A549 treated with Mapracorat at 1 μM for 4 hours (cell line): ENCODE measurements at places on chromosomes 11 and 22. TPM values are rescaled to one million over a fixed set of nuclear protein-coding genes. Genes with fewer than 3 reads are reported as not detected.

The EXPH5 gene
- 0.01 to 0.05 TPM (median 0.03 TPM) in 5 replicates for total RNA-seq

The XKR3 gene
- not detected in 5 replicates for total RNA-seq

The CYP2D6 gene
- total RNA-seq, result 0.41 to 0.93 TPM (median 0.63 TPM) in 5 replicates

The SOX10 gene
- total RNA-seq, result not detected in 5 replicates

The TSGA10IP gene
- not detected in 5 replicates for total RNA-seq

The PIWIL4 gene
- total RNA-seq, result 0.19 to 0.40 TPM (median 0.29 TPM) in 5 replicates

The ADAMTS8 gene
- 0.86 to 1.4 TPM (median 1.1 TPM) in 5 replicates for total RNA-seq

The MN1 gene
- total RNA-seq, result 2.4 to 3.5 TPM (median 3.1 TPM) in 5 replicates

The USH1C gene
- total RNA-seq, result 0.99 to 1.7 TPM (median 1.3 TPM) in 5 replicates

The ZNF280B gene
- total RNA-seq, result 1.0 to 1.8 TPM (median 1.4 TPM) in 5 replicates

The MISFA gene
- 1.1 to 3.3 TPM (median 1.6 TPM) in 5 replicates for total RNA-seq

The MTA2 gene
- total RNA-seq, result 84.2 to 90.9 TPM (median 87.8 TPM) in 5 replicates

The LRRC56 gene
- 0.54 to 1.1 TPM (median 0.72 TPM) in 5 replicates for total RNA-seq

The RNF121 gene
- total RNA-seq, result 46.3 to 52.8 TPM (median 48.3 TPM) in 5 replicates

The WNT7B gene
- 52.5 to 78.3 TPM (median 68.5 TPM) in 5 replicates for total RNA-seq

The HTR3A gene
- total RNA-seq, result not detected in 5 replicates

The SYT8 gene
- 0.12 to 0.49 TPM (median 0.26 TPM) in 5 replicates for total RNA-seq

The CATSPERZ gene
- 1.7 to 2.7 TPM (median 2.4 TPM) in 5 replicates for total RNA-seq

The TRIM48 gene
- not detected in 5 replicates for total RNA-seq

The MPZL2 gene
- total RNA-seq, result 0.09 to 0.11 TPM in 2 of 5 replicates, not detected in the others

The MOV10L1 gene
- total RNA-seq, result not detected in 5 replicates

The GP1BB gene
- 0.19 to 1.9 TPM (median 1.5 TPM) in 5 replicates for total RNA-seq

The RNASEH2C gene
- 20.9 to 52.9 TPM (median 48.6 TPM) in 5 replicates for total RNA-seq

The SCGB1D2 gene
- total RNA-seq, result 0.48 TPM in 1 of 5 replicates, not detected in the others

The PTPRCAP gene
- total RNA-seq, result 0.24 to 0.72 TPM (median 0.29 TPM) in 4 of 5 replicates, not detected in the other

The NXPE2 gene
- total RNA-seq, result not detected in 5 replicates

The DNAJB13 gene
- total RNA-seq, result 0.30 to 0.81 TPM (median 0.51 TPM) in 5 replicates

The PLAAT2 gene
- total RNA-seq, result 0.34 to 1.5 TPM (median 0.46 TPM) in 5 replicates

The NLRP6 gene
- not detected in 5 replicates for total RNA-seq

The DSCAML1 gene
- 0.24 to 0.60 TPM (median 0.37 TPM) in 5 replicates for total RNA-seq

The P2RX6 gene
- total RNA-seq, result 0.34 to 0.84 TPM (median 0.56 TPM) in 5 replicates

The APOL5 gene
- total RNA-seq, result not detected in 5 replicates

The THOC5 gene
- total RNA-seq, result 27.3 to 34.6 TPM (median 32.0 TPM) in 5 replicates

The GRK3 gene
- 2.8 to 3.7 TPM (median 3.2 TPM) in 5 replicates for total RNA-seq

The POU2AF2 gene
- not detected in 5 replicates for total RNA-seq

The C1QTNF4 gene
- total RNA-seq, result 0.21 TPM in 1 of 5 replicates, not detected in the others

The IGSF9B gene
- 0.67 to 3.0 TPM (median 2.1 TPM) in 5 replicates for total RNA-seq

The OR8G1 gene
- total RNA-seq, result not detected in 5 replicates

The OR4C5 gene
- not detected in 5 replicates for total RNA-seq

The SLCO2B1 gene
- 2.9 to 3.9 TPM (median 3.5 TPM) in 5 replicates for total RNA-seq

The FADD gene
- total RNA-seq, result 55.9 to 73.8 TPM (median 69.6 TPM) in 5 replicates

The E2F8 gene
- 5.5 to 7.4 TPM (median 6.3 TPM) in 5 replicates for total RNA-seq

The OR5P2 gene
- total RNA-seq, result not detected in 5 replicates

The FANCF gene
- total RNA-seq, result 5.7 to 8.6 TPM (median 7.2 TPM) in 5 replicates
